ENCODE measurements at places on chromosomes 4 and X.

GRCh38 chr4:148540622-148541326, 98.6 kb upstream of the NR3C2 start:
- peak overlapping the region; percentile 1 for H3K27ac ChIP-seq
- H3K4me1 ChIP-seq = peaks cover 11% of the 10 kb centered on the region
- H3K4me3 ChIP-seq = no peak overlapping the region
- no peaks in the 10 kb centered on the region for H3K27me3 ChIP-seq

DNA sequence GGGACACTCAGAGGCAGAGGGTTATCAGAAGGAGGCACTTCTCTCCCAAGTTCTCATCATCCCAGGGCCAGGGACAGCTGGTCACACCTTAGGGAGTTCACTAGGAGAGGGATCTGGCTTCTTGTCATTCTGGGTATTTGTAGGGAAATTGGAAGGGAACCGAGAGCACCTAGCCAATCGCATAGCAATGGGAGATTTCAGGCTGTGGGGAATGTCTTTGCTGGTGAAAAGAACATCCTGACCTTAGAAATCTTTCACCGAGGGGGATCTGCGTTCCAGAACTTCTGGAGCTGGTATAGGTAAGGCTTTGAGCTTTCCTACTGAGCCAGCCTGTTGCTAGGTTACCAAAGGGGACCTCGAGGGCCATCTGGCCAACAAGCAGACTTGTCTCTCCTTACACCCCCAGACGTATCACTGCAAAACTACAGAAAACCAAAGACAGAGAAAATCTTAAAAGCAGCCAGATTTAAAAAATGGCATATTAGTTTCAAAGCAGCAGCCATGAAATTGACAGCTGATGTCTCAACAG, 6.8 kb downstream of the HTT-AS start:
- DNase-seq = no peak
- H3K4me3 ChIP-seq = no peak overlapping the region
- no peaks in the 10 kb centered on the region for H3K36me3 ChIP-seq
- no peaks in the 10 kb centered on the region for H3K27me3 ChIP-seq
- H3K4me1 ChIP-seq = no peaks in the 10 kb centered on the region

DNA sequence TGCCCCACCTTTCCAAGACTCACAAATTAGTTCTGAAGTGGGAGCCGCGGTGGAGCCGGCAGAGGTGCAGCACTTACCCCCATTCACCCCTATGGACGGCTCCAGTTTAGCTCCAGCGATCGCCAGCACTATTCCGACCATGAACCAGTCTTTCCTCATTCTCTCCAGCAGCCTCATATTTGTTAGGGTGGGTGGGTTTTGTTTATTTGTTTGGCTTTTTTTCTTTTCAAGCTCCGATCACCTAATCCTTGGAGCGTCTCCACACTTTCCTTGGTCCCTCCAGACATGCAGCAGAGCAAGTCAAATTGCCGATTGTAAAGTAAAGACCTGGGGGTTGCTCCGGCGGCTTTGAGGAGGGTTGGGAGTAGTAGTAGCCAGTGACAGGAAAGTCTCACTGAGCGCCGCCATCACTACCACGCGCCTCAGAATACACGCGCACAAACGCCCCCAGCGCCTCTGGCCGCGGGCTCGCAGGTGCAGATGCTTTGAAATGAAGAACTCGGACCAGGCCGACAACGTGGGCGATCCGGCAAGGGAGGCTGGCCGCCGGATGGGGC, at the start of gene SLC10A7:
TSS of gene SLC10A7 (minus strand) at position 400 of the 557 bp plus-strand sequence. CDS start at position 177, 223 bp downstream.
- peak within 1 kb of the TSS; percentile 71 for H3K27ac ChIP-seq
- H3K36me3 ChIP-seq = no peaks in the 10 kb centered on the region
- no peaks in the 10 kb centered on the region for H3K27me3 ChIP-seq
- no peaks in the 10 kb centered on the region for H3K4me1 ChIP-seq

DNA sequence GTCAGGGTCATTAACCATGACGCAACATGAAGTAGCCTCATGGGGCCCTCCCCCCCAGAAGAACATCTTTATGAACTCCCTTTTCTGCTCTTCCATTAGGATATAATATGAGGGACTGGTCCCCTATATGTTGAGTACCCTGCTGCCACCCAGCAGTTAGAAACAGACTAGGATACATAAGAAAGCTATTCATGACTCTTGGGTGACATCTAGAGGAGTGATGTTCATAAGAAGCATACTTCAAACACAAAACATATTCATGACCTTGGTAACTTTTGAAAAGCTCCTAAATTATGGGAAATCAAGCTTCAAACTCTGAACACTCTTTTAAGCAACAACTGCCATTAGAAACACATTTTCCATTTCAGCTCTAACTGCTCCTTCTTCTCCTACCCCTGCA, 155.2 kb upstream of the SPIN4 start:
- H3K27me3 ChIP-seq = no peaks in the 10 kb centered on the region
- H3K4me3 ChIP-seq = no peak overlapping the region
- H3K4me1 ChIP-seq = no peaks in the 10 kb centered on the region
- H3K27ac ChIP-seq = no peak overlapping the region

DNA sequence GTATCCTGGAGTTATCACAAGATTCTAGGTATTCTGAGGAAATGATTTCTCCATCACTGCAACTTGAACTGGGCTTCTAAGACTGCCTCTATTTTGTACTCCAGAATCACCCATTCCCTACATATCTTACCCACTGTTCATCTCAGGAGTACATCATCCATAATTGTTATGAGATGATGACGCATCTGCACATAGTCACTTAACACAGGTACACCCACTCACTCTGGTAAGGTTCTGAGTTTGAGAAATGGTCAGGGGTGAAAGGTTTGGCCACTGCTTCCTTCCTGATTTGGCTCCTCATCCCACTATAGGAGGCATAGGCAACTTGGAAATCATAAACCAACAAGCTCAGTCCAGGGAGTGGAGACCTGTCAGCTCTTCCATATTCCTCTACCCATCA, 143.9 kb downstream of the GLRA2 start:
- no peaks in the 10 kb centered on the region for H3K4me1 ChIP-seq
- DNase-seq = no peak
- no peaks in the 10 kb centered on the region for H3K36me3 ChIP-seq
- H3K27me3 ChIP-seq = no peaks in the 10 kb centered on the region

DNA sequence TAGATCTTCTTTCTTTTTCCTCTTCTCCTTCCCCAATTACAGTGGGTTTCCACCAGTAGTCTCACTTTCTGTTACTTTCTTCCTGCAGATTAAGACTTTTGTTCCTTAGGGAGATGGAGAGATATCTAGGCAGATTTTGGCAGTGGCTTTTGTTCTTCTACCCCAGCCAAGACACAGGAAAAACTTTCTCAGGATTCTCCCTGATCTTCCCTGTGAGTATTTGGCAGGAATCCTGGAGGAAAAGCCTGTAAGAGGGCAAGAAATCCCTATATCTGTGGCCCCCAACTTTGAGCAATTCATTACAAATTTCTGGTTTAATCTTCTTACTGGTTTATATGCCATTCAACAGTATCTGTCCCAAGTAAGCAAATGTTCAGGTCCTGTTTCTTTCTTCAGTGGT, 21.9 kb downstream of the SLC9A7 start:
- H3K4me3 ChIP-seq = no peak overlapping the region
- no peak for DNase-seq
- H3K27me3 ChIP-seq = no peaks in the 10 kb centered on the region
- no peak overlapping the region for H3K27ac ChIP-seq

- no peaks in the 10 kb centered on the region for H3K27me3 ChIP-seq
- H3K27ac ChIP-seq = peak overlapping the region; percentile 61
- DNase-seq = no peak
- H3K4me1 ChIP-seq = no peaks in the 10 kb centered on the region
Observed at GRCh38 chrX:150983521-150984168, 510 bp downstream of the HMGB3 start.

DNA sequence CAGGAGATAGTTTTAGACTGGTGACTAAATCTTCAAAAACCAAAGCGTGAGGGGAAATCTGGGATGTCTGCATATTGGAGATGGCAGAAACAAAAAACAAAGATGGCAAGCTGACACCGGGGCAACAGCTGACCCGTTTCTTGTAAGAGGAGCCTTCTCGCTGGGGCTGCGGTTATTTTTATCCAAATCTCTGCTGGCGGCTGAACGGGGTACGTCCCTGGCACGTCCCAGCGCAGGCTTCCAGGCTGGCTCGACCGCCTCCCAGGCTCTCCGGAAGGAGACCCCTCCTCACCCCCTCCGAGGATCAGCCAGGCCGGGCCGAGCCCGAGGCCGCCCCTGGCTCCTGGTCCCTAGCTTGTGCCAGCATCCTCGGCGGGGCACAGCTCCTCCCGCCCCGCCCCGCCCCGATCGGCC, 403 bp downstream of the SGCB start:
- peak overlapping the region; percentile 73 for H3K4me3 ChIP-seq
- DNase-seq = peak; percentile 33
- peak overlapping the region; percentile 41 for H3K27ac ChIP-seq
- H3K36me3 ChIP-seq = no peaks in the 10 kb centered on the region
- no peaks in the 10 kb centered on the region for H3K4me1 ChIP-seq

DNA sequence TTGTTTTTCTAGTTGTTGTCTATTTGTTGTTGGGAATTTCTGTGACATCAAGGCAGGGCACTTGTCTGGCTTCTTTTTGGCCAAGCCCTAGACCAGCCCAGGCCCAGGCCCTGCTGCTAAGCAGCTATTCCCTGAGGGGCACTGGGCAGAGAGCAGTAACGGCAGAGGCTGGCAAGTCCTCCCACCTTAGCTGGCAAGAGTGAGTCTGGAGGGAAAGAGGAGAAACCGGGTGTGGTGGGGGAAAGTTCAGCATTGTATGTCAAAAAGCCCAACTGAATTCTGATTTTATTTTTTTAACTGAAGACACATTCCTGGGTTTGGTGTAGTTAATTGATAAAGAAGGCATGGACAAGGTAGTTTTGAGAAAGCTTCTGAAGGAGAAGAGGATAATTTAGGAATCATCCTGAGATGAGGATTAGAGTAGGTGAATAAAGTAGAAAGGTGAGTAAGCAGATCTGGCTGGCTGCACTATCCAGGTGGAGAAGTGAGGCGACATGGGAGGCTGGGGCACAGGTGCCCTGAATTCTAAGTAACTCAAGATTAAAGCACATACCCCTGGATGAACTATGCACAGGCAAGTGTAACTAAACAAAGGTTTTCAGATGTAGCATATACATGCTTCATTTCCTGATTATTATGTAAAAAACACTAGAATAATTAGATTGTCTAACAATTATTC, 57.4 kb downstream of the TAPT1 start:
- H3K36me3 ChIP-seq = no peaks in the 10 kb centered on the region
- no peaks in the 10 kb centered on the region for H3K4me1 ChIP-seq
- no peak for DNase-seq
- no peak overlapping the region for H3K27ac ChIP-seq
- H3K27me3 ChIP-seq = no peaks in the 10 kb centered on the region

DNA sequence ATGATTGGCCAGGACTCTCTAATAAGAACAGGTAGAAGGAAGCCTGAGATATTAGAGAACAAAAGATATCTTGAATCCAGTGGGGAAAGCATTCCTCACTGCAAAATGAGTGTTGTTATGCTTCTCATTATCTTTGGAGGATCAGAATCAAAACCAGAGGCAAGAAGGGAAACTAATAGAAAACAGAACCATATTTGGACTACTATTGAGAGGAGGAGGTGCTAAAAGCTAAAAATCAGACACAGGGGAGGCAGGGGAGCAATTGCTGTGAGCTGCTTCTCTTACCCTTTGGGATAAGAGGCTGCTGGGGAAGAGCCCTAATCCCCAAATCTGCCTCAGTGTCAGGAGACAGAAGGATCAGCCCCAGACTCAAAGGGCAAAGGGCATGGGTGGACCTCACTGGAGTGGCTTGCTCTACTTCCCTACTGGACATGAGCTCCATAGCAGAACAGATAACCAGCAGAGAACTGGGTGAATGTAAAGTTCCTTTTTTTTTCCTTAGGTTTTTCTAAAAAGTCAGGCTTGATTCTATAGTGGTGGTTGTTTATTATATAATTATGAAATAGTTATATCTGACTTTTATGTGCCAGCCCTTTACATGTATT, 60.1 kb downstream of the SEPTIN11 start:
- H3K4me1 ChIP-seq = no peaks in the 10 kb centered on the region
- no peaks in the 10 kb centered on the region for H3K36me3 ChIP-seq
- no peaks in the 10 kb centered on the region for H3K27me3 ChIP-seq
- H3K4me3 ChIP-seq = no peak overlapping the region
- H3K27ac ChIP-seq = no peak overlapping the region

DNA sequence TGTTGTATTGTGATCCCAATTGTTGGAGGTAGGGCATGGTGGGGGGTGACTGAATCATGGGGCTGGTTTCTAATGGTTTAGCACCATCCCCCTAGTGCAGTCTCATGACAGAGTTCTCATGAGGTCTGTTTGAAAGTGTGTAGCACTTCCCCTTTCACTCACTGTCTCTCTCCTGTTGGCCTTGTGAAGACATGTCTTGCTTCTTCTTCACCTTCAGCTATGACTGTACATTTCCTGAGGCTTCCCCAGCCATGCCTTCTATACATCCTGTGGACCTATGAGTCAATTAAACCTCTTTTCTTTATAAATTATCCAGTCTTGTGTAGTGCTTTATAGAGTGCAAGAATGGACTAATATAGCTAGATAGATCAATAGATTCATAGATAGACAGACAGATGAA, 230.0 kb downstream of the MAGEE1 start:
- H3K27ac ChIP-seq = no peak overlapping the region
- no peaks in the 10 kb centered on the region for H3K4me1 ChIP-seq
- no peaks in the 10 kb centered on the region for H3K36me3 ChIP-seq
- H3K27me3 ChIP-seq = no peaks in the 10 kb centered on the region
- H3K4me3 ChIP-seq = no peak overlapping the region

- no peak overlapping the region for H3K27ac ChIP-seq
- no peak overlapping the region for H3K4me3 ChIP-seq
- no peaks in the 10 kb centered on the region for H3K27me3 ChIP-seq
- no peaks in the 10 kb centered on the region for H3K4me1 ChIP-seq
- no peak for DNase-seq
Observed at GRCh38 chrX:130118441-130119311, 8.4 kb upstream of the ELF4 start.

DNA sequence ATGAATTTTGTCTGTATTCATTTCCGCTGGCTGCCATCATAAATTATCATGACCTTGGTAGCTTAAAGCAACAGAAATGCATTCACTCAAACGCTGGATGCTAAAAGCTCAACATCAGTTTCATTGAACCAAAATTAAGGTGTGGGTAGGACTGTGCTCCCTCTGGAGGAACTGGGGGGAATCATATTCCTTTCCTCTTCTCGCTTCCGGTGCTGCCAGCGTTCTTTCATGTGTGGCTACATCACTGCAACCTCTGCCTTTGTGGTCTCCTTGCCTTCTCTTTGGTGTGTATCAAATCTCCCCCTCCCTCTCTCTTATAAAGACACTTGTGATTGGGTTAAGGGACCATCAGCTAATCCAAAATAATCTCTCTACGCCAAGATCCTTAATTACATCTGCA, 39.5 kb downstream of the NEIL3 start:
- no peaks in the 10 kb centered on the region for H3K4me1 ChIP-seq
- DNase-seq = no peak
- no peaks in the 10 kb centered on the region for H3K27me3 ChIP-seq
- H3K27ac ChIP-seq = no peak overlapping the region
- H3K36me3 ChIP-seq = no peaks in the 10 kb centered on the region

GRCh38 chr4:56874923-56875322, 32.8 kb upstream of the REST start:
- H3K36me3 ChIP-seq = no peaks in the 10 kb centered on the region
- no peak overlapping the region for H3K27ac ChIP-seq
- no peaks in the 10 kb centered on the region for H3K27me3 ChIP-seq
- DNase-seq = no peak
- no peaks in the 10 kb centered on the region for H3K4me1 ChIP-seq

- no peaks in the 10 kb centered on the region for H3K36me3 ChIP-seq
- no peak for DNase-seq
- H3K4me3 ChIP-seq = no peak overlapping the region
- H3K4me1 ChIP-seq = no peaks in the 10 kb centered on the region
- peak overlapping the region; percentile 49 for H3K27ac ChIP-seq
- no peaks in the 10 kb centered on the region for H3K27me3 ChIP-seq
Observed at GRCh38 chr4:110058677-110059076, 139.7 kb downstream of the ELOVL6 start.

- no peaks in the 10 kb centered on the region for H3K36me3 ChIP-seq
- H3K27me3 ChIP-seq = no peaks in the 10 kb centered on the region
- H3K4me1 ChIP-seq = no peaks in the 10 kb centered on the region
- H3K4me3 ChIP-seq = no peak overlapping the region
Observed at GRCh38 chr4:10171055-10171454, 54.5 kb upstream of the WDR1 start.
